HFF-Myc (cell line): ENCODE measurements at places on chromosomes 16 and 17.

- DNase-seq, result no peak
Observed at GRCh38 chr17:79420318-79421243, 190.3 kb downstream of the RBFOX3 start.

GRCh38 chr16:9308356-9308801 is 216.9 kb downstream of the HAPSTR1 start:
- no peak for DNase-seq

GRCh38 chr16:65932350-65933072 is 434.0 kb upstream of the CDH5 start:
- peak; percentile 50 for DNase-seq

DNA sequence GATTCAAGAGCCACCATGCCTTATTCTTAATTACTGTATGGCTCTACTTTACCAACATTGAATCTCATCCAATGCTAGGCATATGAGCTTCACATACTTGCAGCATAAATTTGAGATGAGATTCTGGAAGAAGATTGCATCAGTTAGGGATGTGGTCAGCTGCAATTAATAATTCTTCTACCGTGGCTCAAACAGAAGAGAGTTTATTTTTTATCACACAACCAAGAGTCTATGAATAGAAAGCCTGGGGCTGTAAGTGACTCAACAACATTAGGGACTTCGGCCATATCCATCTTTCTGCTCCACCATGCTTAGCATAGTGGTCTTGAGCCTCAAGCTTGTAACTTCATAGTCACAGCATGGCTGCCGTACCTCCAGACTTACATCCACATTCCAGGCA is 179.4 kb upstream of the IRX6 start:
- no peak for DNase-seq

- DNase-seq, result no peak
Observed at GRCh38 chr16:21701271-21701670, 37.5 kb downstream of the OTOA start.

DNA sequence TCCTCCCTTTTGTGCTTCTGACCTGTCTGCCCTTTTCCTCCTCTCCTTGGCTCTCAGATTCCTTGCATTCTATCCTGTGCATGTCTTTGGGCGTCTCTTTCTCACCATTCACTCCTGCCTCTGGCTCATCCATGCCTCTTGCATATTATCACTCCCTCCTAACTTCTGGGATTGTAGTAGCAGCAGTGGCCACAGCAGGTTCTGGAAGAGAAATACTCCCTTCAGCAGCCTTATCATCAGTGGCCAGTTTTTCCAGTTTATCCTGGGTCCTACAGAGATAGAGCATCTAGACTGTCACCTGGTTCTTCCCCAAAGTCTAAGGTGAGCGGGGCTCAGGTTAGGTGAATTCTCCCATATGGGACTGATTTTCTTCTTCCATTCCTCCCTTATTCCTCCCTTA is 354.0 kb upstream of the CCL2 start:
- no peak for DNase-seq

- DNase-seq, result no peak
Observed at GRCh38 chr17:7582396-7583252, 1.0 kb upstream of the MPDU1 start.

GRCh38 chr16:17921357-17921978 is 415.1 kb downstream of the NPIPA8 start:
- no peak for DNase-seq

DNA sequence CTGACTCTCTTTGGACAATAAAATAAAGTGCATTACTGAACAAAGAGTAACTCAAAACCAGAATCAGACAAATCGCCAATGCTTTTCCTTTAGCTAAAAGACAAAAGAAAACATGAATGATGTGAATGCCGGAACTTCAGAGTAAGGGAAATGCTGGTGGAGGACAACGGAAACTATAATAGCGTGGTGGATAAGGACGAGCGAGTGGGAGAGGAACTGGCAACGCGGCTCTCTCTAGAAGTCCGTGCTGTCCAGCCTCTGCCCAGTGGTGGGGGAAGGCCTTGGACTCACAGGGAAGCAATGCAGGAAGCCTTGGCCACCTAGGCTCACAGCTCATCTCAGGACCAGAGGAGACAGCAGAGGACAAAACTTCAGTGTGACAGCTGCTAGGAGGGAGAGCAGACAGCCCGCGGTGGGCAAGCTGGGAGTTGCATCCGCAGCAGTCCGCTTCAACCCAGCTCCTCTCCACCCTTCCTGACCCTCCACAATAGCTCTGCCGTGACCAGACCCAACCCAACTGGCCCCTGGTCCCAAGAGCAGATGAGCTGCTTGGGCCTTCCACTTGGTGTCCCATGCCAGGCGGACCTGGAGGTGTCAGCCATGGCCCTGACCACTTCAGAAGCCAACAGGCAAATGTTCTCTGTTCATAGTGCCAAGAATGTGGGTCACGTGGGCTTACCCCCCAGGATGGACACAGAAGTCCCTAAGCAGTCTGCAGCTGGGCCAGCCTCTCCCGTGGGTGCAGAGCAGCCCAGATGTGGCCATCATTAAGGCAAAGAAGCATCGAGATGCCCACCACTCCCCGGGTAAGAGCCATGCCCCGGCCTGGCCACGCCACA is 5.3 kb upstream of the FAAP100 start:
- no peak for DNase-seq

- peak; percentile 91 for DNase-seq
Observed at GRCh38 chr17:80892019-80892855, 99.4 kb upstream of the CHMP6 start.

DNA sequence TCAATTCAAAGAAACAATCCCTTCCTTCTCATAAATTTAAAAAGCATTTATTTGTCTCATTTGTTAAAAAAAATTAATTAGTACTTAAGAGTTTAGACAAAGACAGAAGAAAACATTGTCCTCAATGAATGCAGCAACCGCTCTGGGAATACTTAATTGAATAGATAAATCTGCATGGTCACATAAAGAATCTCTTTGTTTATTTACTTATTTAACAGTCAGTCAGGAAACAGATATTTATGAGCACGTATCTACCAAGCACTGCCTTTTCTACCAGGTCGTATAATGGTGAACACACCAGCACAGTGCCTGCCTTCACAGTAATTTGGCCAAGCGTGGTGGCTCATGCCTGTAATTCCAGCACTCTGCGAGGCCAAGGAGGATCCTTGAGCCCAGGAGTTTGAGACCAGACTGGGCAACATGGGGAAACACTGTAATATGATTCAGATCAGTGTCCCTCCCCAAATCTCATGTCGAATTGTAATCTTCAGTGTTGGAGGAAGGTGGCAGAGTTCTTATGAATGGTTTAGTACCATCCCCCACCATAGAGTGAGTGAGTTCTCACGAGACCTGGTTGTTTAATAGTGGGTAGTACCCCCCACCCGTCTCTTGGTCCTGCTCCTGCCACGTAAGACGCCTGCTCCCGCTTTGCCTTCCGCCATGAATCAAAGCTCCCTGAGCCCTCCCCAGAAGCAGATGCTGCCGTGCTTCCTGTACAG is 8.1 kb downstream of the WIPI1 start:
- no peak for DNase-seq

DNA sequence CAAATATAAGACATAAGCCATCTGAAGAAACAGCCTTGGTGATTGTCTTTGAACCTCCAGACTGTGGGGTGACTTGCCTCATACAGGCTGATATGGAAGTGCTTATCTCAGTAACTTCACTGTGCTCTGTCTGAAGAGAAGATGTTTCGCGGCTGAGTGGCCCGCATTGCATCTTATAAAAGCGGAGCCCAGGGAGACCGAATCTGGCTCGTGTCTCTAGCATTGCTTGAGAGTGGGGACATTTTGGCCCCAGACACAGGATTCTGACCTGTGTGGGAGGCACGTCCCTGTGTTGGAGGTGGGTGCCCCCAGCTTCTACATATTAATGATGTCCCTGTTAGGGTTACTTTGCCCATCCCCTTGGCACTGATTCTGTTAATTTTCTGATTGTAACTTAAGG is 66.4 kb downstream of the METRNL start:
- DNase-seq, result no peak

GRCh38 chr16:49440156-49441065 is 66.8 kb downstream of the C16orf78 start:
- DNase-seq, result no peak

DNA sequence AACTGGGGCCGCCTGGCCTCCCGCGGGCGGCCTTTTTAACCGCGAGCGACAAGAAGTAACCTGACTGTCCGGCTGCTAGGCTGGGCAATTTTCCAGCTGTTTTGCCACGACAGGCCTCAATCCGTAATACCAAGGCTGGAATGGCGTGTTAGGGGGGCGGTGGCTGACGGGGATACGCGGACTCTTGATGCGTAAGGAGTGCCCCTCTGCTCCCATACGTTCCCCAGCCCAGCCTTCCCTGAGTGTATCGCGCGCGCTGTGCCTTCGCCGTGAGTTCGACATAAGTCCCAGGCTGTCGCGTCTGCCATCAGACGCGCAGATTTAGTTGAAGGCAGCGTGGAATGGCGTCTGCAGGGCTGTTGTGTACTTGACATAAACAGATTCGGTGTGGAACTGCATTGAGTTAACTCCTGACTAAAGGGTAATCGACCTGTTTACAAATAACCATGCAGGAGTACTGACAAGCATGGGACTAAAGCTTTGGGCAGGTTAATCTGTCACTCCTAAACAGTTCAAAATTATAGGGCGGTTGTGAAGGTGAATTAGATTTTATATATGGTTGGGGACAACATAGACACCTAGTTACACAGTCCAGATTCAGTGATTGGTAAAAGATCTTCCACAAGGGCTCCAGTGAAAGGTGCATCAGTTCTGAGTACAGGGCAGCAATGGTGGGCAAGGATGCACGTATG is 16.6 kb upstream of the ERN1 start:
- DNase-seq, result no peak

- no peak for DNase-seq
Observed at GRCh38 chr17:750431-751037, 1.5 kb downstream of the GEMIN4 start.

- DNase-seq, result no peak
Observed at GRCh38 chr17:1488826-1489270, 3.6 kb downstream of the MYO1C start.

- DNase-seq, result no peak
Observed at GRCh38 chr17:60135951-60136666, 13.7 kb upstream of the CA4 start.

DNA sequence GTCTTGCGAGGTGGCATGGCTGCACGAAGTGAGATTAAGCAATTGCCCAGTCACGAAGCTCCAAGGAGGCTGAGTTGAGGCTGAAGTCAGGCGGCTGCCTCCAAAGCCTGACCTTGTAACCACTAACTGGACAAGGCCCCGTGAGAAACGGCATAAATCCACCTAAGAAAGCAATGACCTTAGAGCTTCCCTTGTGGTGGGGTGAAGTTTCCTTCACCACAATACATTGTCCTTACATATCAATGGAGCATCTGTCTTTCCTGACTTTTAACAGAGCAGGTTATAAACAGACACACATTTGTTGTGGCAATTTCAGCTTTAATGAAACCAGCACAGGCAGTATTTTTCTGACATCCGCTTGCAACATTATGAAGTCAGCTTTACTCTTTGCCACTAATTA is 2.5 kb upstream of the MED9 start:
- no peak for DNase-seq

DNA sequence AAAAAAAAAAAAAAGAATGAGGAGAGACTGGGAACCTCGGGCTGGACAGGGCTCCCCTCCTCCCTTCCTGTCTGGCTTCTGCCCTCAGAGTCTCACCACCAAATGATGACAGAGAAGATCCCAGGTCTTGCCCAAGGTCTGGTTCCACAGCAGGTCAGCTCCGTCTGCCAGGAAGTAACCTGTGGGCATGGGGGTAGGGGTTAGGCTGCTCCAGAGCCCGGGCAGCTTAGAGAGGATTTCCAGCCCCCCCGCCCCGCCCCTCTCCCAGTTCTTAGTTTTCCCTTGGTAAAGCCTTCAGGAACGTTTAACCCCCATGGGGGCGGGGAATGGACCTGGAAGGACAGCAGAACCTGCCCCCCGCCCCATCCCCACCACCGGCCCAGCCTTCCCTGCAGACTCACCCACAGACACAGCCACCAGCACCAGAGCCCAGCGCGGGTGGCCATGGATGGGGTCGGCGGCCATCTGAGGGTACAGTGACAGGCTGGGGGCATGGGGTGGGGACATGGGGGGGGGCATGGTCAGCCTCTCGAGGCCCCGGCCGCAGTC is 700 bp downstream of the TLCD2 start:
- no peak for DNase-seq

GRCh38 chr17:81071761-81072741 is 37.1 kb downstream of the BAIAP2 start:
- DNase-seq, result no peak

GRCh38 chr16:22732959-22733358 is 81.0 kb upstream of the HS3ST2 start:
- no peak for DNase-seq

- no peak for DNase-seq
Observed at GRCh38 chr16:29925105-29925756, 795 bp downstream of the KCTD13 start.

DNA sequence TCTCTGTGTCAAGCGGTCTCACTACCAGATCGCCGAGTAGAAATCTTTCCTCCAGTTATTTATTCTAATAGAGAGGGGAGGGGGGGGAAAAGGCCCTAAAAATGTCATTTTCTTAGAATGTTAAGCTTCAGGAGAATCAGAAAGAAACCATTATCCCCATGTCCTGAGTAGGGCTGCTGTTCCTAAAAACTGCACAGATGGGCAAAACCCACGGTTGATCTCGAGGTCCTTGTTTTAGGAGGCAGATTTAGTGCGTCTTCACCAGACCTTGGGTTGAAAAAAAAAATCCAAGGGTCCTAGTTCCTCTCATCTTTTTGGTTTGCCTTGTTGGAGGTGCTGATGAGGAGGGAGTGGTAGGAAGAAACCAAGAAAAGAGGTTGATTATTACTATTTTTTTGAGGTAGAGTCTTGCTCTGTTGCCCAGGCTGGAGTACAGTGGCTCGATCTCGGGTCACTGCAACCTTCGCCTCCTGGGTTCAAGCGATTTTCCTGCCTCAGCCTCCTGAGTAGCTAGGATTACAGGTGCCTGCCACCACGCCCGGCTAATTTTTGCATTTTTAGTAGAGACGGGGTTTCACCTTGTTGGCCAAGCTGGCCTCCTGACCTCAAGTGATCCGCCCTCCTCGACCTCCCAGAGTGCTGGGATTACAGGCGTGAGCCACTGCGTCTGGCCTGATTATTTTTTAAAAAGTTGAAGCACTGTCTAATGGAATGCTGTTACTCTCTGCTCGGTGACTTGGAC is 1.4 kb downstream of the CBFB start:
- no peak for DNase-seq

DNA sequence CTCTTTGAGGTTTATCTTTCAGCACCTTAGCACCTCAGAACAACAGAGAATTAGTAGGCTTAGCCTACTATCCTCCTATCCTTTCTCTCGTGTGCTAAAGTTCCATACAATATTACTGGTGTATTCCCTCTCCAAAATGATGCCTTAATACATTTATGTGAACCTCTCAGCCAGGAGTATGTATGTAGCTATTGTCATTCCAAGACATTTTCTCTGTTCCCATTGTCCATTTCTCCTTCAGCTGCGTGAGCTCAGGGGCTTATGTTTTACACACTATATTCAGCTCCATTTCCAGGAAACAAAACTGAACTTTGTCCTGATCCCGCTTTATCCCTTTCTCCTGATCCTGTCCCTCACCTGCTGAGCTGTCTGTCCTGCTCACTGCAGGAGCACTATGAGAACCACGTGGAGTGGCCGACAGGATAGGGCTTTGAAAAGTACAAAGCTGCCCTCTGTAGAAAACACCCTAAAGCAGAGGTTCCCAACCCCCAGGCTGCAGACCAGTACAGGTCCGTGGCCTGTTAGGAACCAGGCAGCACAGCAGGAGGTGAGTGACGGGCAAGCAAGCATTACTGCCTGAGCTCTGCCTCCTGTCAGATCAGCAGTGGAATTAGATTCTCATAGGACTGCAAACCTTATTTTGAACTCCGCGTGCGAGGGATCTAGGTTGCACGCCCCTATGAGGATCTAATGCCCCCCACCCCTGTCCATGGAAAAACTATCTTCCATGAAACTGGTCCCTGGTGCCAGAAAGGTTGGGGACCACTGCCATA is 55.7 kb downstream of the CENPV start:
- no peak for DNase-seq
